ENCODE measurements at places on chromosomes 13 and 19.

- no peak for DNase-seq
Observed at GRCh38 chr13:29323954-29324353, 271.5 kb downstream of the SLC7A1 start.

DNA sequence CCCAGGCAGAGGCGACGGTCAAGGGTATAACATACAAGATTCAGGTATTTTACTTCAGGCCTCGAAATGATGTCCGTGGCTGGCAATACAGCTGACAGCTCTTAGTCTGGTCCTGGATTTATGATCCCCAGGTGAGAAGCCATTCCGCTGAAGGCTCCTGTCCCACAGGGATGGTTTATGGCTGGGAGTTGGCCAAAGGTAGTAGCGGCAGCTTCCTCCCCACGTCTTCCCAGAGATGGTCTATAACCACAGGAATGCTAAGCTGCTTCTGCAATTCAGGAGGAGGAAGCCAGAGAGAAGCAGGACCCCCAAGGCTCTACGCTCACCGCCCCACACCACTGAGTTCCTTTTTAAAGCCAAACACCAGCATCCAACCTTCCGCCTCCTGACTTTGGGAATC lies 27.1 kb downstream of the OLFM2 start:
- DNase-seq: no peak

DNA sequence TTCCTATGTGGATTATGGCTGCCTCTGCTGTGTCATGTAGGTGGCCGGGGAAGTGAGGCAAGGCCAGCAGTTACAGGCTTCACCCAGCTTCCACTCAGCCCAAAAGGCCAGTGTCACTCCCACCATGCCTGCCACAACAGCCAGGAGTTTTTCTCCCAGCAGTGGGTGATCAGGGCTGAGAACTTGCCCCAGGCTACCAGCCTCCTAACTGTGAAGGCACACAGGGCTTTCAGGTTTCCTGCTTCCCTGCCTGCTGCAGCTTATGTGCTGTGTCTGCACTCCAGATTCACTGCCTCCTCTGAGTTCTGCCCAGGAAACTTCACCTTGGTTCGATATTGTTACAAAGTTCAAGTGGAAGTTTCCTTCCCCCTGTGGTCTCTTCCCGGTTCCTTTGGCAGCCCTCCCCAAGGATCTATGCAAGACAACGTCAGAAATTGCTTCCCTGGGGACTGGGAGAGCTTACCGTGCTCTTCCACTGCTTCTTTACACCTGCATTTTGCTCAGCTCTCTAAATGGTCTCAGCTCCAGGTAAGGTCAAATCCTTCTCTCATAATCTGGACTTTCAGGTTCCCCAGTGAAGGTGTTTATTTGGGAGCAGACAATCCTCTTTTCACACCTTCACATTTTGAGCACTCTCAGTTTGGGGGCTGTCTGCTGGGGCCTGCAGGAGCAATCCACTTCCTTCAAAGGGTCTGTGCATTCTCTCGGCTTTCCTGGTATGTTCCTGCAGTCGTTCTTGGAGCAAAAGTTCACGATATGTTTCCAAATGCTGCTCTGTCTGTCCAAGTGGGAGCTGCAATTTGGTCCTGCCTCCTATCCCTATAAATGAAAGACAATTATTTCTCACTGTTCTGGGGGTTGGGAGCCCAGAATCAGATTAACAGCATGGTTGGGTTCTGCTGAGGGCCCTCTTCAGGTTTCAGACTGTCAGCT lies 1730.1 kb upstream of the PRR20A start:
- peak; percentile 38 for DNase-seq

DNA sequence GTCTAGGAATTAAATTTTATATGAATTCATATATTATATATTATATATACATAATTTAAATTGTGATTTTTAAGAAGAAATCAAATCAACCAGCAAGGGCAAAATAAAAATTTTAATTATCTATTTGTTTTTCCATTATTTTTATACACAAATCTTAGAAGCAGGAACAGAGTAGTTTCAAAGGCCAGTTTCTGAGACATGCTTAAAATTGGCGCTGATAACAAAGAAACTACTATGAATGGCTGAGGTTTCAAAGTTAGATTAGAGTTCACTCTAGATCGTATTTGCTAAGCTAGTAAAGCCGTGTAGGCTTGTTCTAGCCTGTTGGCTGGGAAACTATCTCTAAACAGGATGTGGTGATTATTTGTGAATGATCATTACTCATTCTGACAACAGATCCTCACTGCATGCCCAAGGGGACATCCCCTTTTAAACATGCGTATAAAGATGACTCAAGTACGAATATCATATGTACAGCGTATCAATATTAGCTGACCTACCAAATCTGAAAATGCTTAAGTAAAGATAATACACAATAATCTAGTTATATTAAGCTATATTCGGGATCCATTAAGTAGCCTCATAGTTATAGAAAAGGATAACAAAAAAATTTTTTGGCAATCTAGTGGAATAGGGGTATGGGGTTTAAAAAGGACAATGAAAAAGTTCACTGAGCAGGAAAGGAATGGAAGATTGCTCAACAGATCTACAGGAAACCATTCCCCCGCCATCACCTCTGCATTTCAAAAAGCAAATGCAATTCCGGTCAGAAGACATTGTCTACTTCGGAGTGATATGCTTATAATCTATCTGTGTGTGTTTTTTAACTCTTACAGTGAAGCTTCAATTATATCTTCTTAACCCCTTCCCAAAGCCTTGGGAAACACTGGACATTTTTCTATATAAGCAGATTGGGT lies 150.1 kb downstream of the SHISA2 start:
- peak; percentile 2 for DNase-seq

- peak; percentile 12 for DNase-seq
Observed at GRCh38 chr13:23432626-23433025, 876 bp downstream of the SACS start.

DNA sequence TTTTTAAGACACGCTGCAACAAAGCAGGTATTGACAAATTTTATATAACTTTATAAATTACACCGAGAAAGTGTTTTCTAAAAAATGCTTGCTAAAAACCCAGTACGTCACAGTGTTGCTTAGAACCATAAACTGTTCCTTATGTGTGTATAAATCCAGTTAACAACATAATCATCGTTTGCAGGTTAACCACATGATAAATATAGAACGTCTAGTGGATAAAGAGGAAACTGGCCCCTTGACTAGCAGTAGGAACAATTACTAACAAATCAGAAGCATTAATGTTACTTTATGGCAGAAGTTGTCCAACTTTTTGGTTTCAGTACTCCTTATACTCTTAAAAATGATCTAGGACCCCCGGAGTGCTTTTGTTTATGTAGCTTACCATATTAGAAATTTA lies 1.2 kb downstream of the BRCA2 start:
- DNase-seq: peak; percentile 22

DNA sequence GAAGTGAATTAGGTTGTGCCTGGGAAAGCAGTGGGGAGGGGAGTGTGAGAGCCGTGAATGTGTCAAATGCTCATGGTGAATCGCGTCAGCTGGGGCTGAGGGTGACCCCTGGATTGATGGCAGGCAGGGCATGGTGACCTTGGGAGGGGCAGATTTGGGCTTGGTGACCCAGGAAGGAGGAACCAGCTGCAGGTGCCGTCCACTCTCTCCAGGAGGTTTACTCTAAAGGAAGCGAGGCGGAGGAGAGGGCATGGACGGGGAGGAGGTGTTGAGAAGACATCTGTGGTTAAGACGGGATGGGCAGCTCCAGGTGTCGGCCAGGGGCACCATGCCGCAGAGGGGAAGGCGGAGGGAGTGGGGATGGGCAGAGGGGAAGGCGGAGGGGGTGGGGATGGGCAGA lies 28.7 kb downstream of the TMEM255B start:
- DNase-seq: no peak

- no peak for DNase-seq
Observed at GRCh38 chr13:79668201-79668752, 187.3 kb downstream of the NDFIP2 start.

DNA sequence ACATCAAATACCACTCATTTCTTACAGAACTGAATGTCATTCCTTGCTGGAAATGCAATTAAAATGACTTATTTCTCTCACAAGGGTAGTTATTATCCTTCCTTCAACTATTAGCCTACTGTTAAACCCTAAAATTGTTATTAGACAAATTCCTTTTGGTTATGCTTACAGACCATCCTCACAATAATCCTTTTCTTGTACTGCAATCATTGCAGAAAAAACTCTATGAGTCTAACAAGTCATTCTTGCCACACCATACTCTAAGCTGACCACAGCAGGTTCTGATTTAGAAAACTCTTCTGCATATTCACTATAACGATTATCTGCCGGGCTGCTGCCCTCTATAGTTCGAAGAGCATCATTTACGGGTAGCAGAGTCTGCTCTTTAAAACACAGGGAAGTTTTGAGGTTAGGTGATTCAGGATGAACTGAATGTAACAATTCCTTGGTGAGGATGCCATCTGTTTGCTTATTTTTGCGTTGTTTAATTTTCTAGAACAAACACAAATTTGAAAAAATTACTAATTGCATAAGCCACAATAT lies 38.2 kb downstream of the MTMR6 start:
- peak; percentile 50 for DNase-seq

GRCh38 chr19:48329167-48329891 lies 4.0 kb downstream of the EMP3 start:
- DNase-seq: peak; percentile 8

DNA sequence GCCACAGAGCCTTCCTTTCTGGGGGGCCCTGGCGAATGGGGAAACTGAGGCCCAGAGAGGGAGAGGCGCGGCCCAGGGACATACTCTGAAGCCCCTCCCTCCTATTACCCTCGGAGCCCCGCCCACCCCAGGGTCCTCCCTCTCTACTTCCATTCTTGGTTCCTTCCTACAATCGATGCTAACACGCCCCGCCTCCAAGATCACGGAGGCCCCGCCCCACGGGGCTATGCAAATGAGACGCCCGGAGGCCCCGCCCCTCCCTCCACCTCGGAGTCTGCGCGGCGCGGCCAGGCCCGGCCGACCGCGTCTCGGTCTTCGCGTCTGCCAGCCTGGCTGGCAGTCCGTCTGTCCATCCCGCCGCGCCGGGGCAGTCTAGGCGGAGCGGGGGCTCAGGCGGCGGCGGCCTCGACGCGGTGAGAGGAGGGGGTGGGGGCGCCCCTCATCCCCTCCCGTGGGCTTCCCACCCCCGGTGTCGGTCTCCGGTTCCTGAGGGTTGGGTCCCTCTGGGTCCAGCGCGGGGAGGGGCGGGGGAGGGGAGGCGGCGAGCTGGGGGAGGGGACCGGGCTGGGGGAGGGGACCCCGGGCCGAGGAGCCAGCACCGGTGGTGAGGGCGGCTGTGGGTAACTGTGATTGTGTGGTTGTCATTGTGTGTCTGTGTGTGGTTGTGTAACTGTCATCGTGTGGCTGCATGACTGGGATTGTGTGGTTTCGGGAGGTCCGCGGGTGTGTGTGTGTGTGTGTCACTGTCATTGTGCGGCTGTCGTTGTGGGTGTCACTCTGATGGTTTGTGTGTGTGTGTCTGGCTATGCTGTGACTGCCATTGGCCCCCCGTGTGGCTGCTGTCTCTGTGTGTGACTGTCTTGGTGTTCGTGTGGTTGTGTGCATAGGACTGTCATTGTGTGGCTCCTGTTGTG lies at the start of gene PLPPR2:
TSS of gene PLPPR2 (plus strand) at position 273 of the 914 bp plus-strand sequence. CDS start 2,242 bp downstream, outside the sequence.
- DNase-seq: peak; percentile 96

- DNase-seq: no peak
Observed at GRCh38 chr13:102708211-102708610, 13.4 kb upstream of the METTL21C start.

- DNase-seq: no peak
Observed at GRCh38 chr19:39436350-39436716, 584 bp upstream of the RPS16 start.

DNA sequence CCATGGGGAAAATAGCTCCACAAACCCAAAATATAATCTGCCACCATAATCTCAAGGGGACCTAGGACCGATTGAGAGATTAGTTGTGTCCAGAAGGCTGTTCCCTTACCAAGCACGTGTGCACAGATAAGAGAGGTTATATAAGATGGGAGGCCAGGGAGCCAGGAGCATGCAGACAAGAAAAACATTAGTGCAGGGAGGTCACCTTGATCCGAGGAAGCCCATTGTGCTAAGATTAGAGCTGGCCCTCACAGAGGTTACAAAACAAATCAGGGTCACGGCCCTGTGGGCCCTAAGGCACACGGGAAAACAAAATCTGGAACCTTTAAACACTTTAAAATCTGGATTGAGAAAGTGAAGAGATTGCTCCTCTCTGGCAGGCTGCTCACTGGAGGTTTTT lies 37.7 kb downstream of the RGCC start:
- DNase-seq: no peak

DNA sequence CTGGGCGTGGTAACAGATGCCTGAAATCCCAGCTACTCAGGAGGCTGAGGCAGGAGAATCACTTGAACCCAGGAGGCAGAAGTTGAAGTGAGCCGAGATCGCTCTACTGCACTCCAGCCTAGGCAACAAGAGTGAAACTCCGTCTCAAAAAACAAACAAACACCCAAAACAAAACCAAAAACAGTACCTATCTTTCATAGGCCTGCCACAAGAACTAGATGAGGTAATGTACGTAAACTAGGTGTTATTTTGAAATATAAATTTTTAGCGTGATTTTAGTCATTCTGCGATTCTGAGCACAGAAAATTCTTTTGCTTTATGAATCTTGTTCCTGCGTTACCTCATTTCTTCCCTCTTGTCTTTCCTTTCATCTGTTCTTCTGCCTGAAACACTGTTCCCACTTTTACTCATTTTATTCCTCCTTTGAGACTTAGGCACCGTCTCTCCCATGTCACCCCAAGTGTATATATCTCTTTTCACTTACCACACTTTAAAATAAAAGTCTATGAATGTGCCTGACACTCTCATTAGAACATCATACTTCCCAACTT lies 238.2 kb upstream of the HTR2A start:
- no peak for DNase-seq

DNA sequence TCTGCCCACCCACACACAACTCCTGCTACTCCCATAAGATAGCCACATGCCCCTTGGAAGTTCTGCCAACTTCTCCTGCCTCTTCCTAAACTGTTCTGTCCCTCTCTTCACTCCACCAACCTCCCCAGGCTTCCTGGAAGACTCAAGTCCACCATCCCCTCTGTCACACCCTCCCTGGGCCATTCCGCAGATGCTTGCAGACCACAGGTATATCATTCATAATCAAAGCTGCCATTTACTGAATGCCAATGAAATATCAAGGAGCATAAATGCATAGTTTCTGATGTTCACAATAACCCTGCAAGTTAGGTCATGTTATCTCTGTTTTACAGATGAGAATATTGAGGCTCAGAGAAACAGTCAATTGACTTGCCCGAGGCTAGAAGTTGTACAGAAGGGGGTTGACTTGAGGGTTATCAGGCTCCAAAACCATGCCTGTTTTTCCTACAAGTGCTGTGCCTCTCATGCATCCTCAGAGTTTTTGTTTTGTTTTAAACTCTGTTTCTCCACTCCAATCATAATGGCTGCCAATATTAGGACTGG lies 135.6 kb downstream of the SLC7A1 start:
- DNase-seq: no peak

DNA sequence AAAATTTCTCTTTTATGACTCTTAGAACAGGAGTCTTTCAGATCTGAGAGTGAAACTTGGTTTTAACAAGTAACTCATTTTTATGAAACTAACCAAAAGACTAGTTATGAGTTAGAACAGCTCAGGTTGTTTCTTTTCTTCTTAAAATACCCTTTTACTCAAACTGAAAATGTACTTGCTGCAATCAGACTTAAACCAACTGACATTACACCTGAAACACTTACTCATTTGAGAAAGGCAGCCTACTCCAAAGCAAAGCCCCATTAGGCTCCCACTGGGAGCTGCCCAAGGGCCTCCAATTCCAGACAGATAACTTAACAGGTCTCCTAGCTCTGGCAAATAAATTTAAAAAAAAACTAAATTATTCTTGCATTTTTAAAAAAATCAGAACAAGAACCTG lies 3.6 kb downstream of the FOXO1 start:
- no peak for DNase-seq
